Right cardiac atrium (tissue), 5 donors: ENCODE measurements at places on chromosomes 13 and 19. TPM values are rescaled to one million over a fixed set of nuclear protein-coding genes. Genes with fewer than 3 reads are reported as not detected.
A peak's percentile ranks its signal among the peaks of the same experiment; 100 is the strongest.

Gene ZNF805
- 10.0 TPM for total RNA-seq

Gene FCAR
- 0.54 TPM for total RNA-seq

Gene HRC
- total RNA-seq, result 606 TPM

GRCh38 chr13:34620074-34620850, 321.8 kb upstream of the NBEA start:
- no peak for DNase-seq

- no peak for DNase-seq
These were observed 8.7 kb downstream of the FCAR start for GRCh38 chr19:54882758-54883157.

DNA sequence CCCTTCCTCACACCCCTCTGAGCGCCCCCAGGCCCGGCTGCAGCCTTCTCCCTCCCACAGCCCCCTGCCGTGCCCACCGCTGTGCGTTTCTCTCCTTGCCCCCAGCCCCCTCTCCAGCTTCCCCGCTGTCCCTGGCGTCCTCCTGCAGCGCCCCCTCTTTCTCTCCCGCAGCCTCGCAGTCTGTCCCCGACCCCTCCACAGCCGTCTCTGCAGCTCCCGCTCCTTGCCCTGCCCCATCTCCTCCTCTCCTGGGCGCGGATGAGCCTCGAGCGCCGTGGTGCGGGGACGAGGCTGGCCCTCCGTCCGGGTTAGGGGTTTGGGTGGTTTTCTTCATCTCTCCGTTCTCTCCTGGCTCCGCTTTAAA, 1.1 kb downstream of the KMT5C start:
- DNase-seq, result no peak

DNA sequence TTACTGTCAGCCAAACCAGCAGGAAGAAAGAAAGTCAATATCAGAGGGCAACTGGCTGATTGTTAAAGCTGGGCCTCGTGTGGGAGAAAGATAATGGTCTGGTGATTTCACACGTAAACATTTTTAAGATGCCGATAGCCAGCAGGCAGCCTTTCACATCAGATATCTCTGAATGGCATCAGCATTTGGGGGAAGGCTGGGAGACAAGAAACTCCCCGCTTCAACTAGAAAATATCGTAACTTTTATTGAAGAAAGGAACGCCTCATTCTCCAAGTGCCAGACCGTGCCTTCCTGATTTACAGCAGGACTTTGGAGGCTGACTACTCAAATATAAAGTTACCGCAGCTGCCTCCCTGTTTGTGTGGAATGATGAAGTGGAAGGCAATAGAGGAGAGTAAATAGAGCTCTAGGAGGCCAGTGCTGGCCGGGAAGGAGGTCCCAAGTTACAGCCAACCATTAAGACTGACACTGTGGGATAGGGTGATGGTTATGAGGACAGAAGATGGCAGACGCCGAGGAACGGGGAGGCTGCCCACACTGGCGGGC, 284.3 kb upstream of the MAB21L1 start:
- no peak for DNase-seq

DNA sequence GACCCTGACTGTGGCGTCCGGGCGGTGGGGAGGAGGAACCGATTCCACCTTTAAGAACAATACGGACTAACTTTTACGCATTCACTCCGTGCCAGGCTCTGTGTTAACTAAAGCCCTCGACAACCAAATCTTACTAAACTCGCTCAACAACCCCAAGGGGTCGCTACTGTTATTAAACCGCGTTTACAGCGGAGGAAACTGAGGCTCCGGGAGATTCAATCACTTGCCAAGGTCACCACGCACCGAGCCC, 1.2 kb downstream of the SAMD1 start:
- DNase-seq, result no peak

GRCh38 chr19:56134654-56134921, 6.5 kb upstream of the ZNF444 start:
- no peak for DNase-seq

- DNase-seq, result no peak
These were observed 955.1 kb downstream of the DIAPH3 start for GRCh38 chr13:59208405-59209195.

DNA sequence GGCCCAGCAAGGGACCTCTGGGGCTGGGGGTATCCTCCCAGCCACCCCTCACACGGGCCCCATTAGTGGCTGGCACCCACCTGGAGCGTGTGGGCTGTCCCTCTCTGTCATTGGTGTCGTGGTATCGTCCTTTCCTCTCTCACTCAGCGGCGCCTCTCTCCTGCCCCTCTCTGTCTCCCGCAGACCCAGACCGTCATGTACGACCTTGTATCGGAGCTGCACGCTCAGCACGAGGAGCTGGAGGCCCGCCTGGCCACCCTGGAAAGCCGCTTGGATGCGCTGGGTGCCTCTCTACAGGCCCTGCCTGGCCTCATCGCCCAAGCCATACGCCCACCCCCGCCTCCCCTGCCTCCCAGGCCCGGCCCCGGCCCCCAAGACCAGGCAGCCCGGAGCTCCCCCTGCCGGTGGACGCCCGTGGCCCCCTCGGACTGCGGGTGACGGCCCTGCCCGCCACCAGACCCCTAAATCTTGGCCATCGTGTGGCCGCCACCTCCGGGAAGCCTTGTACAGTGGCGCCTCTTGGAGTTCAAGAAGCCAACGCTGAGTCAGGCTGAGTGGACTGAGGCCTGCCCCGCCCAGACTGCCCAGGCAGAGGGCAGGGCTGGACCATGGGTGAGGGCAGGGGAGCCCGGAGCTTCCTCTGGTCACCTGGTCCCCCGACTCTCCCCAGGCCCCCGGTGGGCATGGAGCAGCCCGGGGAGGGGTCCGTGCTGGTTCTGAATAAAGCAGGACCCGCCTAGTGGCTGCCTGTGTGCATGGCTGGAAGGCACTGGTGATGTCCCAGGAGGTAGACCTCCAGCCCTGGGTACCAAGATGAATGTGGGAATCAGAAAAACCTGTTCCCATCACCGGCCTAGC, 9.8 kb upstream of the ARRDC2 start:
- DNase-seq, result no peak

Gene CGB3
- total RNA-seq, result not detected

- DNase-seq, result no peak
These were observed 18.9 kb downstream of the SPATA13 start for GRCh38 chr13:24179486-24179850.

Gene CGB5
- total RNA-seq, result not detected

Gene SELENOV
- total RNA-seq, result not detected

- no peak for DNase-seq
These were observed 23.1 kb upstream of the MED4 start for GRCh38 chr13:48118030-48118429.

DNA sequence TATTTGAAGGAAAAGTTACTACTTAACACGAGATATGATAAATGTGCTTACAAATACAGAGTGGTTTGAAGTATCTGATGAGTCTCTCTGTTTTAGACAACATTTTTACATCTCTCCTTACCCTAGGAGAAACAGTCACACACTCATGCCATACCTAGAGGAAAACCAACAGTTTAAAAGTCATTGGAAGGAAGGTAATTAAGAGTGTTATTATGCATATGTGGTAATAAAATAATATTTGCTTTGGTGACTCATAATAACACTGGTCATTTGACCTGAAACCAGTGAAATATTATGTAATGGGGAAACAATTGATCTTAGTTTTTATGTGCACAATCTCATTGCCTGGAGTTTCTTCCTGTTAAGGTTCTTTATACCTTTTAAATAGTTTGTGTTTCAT, 136.9 kb upstream of the SOX21 start:
- no peak for DNase-seq

Gene C19orf85
- not detected for total RNA-seq

GRCh38 chr13:113474179-113474578, 16.3 kb downstream of the DCUN1D2 start:
- peak; percentile 68 for DNase-seq

Gene TEX29
- total RNA-seq, result not detected

DNA sequence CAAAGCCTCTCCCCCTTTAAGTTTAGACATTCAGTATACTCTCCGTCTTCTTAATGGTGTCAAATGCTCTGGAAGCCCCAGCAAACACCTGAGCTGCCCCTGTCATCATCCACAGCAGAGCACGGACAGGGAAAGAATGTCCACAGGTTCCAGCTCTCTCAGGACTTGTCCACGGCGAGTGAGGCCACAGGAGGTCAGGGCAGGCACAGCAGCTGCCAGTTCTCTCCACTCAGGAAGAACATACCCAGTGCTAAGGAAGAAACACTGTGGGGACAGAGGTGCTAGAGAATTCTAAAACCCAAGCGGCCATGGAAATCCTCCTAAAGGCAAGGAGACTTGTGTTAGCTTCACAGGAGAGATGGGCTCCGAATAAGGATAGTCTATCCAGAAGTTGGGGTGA, 132.0 kb upstream of the SERP2 start:
- DNase-seq, result no peak

Gene DLL3
- total RNA-seq, result not detected

DNA sequence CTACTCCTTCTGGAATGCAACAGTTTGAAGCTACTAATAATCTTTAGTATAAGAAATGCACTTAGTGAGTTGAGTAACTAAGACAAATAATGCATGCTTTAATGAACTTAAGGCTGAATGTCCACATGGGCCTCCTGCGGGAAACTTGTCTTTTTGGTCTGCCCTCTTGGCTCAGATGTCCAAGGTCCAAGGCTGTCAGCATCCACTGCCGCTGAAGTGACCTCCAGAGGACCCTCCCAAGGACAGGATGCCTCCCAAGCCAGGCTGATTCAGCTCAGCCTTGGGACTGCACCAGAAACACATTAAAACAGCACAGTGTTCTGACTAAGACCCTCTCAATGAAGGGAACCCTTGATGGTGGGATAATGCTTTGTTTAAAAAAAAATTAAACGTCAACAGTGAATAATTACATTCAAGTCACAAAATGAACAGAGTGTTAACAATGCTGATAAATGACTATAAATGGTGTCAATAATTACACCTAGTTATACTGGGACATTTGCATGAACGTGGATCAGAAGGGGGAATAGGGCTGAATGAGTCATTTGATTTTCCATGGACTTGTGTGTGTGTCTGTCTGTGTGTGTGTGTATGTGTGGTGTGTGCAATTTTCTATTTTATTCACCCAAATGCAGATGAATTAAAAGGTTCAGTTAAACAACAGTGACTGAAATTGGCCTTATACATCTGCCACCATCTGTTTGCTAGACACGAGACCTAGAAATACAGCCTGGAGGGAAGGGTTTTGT, 150.5 kb downstream of the COL4A1 start:
- no peak for DNase-seq

Gene LYPD4
- not detected for total RNA-seq

DNA sequence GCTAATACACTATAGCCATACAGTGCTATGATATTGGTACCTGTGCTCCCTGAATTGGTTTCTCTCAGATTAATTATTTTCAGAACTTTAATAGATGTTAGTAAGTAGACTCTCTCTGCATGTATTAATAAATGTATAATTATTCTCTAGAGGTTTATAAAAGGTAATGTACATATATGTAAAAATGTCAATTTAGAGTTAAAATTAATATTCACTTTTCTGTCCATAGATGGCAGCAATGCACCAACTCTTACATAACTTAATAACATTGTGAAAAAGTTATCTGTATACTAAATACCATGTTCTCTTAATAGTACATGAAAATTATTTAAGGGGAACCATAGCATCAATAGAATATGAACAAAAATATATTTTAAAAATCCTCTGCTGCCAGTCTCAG, 515.0 kb upstream of the KLHL1 start:
- DNase-seq, result no peak

DNA sequence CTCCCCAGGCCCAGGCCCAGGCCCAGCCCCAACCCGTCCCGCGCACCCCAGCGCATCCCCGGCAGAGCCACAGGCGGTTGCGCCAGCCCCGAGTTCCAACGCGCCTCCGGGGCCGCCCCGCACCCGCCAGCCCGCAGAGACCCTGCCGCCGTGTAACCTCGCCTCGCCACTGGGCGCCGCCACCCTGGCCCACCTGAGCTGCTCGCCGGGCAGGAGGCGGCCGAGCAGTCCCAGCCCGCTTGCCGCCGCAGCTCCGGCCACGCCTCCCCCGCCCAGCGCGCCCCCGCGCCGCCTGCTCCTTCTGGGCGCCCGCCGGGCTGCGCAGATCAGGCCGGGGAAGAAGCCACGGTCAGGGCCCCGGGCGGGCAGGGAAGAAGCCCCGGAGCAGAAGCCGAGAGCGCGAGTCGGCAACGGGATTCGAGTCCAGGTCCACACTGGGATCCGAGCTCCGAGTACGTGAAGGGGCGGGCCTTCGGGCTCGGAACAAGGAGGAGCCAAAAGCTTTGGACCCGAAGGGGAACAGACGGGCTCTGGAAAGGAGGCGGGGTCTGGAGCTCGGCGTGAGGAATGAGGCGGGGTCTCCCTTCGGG, at the start of gene MBOAT7:
Gene MBOAT7, minus strand, starts transcription at position 436 of the 590 bp plus-strand sequence. CDS start 1,072 bp downstream, outside the sequence.
- no peak for DNase-seq

- DNase-seq, result no peak
These were observed 40.8 kb downstream of the TNFRSF19 start for GRCh38 chr13:23610966-23611491.

Gene ATXN8OS
- not detected for total RNA-seq

GRCh38 chr19:54248016-54248601, 5.5 kb upstream of the LILRA6 start:
- no peak for DNase-seq

DNA sequence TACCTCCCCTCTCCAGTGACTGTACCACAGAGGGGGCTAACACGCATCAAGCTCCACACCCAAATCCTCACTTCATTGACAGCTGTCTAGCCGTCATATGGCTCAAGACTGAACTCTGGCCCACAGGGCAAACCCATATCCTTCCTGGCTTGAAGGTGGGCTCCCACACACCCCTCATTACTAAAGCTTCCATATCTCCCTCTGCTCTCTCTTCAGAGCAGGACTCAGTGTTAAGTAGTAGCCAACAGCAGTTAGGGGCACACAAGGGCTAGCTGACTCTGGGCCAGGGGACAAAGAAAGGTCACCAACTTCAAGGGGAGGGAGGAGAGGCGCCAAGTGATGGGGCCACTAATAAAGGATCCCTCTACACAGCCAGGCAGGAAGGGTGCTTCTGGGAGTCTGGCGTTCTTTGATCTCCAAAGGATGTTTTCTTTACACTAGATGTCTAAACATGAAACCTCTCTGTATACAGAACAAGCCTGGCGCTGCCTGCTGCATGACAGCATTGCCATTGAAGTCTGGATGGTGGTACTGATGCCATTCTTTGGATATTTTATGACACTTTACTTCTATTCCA, 8.1 kb downstream of the PEG3 start:
- DNase-seq, result no peak

- no peak for DNase-seq
These were observed 543.0 kb downstream of the GPC6 start for GRCh38 chr13:93769607-93770006.
